ENCODE measurements at places on chromosomes 4 and X.

DNA sequence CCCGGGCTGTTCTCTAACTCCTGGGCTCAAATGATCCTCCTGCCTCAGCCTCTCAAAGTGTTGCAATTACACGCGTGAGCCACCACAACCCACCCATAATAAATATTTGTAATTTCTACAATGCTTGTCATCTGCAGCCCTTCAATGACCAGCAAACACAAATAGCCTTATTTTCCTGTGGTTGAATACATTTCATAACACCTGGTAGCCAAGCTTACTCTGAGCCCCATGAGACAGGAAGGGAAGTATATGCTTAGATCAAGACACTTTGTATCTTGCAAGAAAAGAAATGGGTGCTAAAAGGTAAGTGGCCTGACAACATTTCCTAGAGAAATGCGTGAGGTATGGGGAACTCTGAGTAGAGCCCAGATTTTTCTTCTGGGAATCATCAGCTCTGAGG lies 56.9 kb upstream of the PDGFRA start:
- DNase-seq, result no peak

GRCh38 chrX:2426289-2426882 lies 74.4 kb downstream of the DHRSX start:
- DNase-seq, result no peak

DNA sequence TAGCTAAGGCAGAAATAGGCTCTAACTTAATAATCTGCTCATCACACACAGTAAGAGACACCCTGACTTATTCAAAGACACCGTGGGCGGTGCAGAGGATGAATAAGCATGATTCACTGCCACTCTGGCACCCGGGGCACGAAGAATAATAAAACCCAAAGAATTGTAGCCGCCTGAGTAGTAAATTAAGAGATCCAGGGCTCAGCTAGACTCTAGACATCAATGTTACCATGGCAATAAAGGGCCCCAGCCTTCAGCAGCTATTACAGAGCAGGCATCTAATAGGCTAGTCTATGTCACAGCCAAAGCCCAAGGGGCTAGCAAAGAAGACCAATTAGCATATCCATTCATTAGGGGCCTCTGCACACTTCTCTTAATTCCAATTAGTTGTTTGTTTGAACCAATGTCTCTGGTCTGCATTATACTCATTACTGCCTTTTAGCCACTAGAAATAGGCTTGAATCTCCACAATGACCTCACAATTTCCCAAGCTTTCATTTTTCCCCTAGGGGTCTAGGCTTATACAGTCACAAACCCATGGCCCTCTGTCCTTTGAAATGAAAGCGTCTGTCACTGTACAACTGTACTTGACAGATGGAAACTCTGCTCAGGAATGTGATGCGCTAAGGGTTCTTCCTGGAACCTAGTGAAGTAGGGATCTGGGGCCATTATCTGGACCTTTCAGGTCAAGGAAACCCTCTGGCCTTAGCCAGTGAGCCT lies 3.0 kb upstream of the ATP1B4 start:
- peak; percentile 1 for DNase-seq

- DNase-seq, result no peak
Observed at GRCh38 chr4:25524663-25525062, 131.0 kb upstream of the SLC34A2 start.

- DNase-seq, result no peak
Observed at GRCh38 chr4:1462768-1463075, 56.5 kb upstream of the NKX1-1 start.

DNA sequence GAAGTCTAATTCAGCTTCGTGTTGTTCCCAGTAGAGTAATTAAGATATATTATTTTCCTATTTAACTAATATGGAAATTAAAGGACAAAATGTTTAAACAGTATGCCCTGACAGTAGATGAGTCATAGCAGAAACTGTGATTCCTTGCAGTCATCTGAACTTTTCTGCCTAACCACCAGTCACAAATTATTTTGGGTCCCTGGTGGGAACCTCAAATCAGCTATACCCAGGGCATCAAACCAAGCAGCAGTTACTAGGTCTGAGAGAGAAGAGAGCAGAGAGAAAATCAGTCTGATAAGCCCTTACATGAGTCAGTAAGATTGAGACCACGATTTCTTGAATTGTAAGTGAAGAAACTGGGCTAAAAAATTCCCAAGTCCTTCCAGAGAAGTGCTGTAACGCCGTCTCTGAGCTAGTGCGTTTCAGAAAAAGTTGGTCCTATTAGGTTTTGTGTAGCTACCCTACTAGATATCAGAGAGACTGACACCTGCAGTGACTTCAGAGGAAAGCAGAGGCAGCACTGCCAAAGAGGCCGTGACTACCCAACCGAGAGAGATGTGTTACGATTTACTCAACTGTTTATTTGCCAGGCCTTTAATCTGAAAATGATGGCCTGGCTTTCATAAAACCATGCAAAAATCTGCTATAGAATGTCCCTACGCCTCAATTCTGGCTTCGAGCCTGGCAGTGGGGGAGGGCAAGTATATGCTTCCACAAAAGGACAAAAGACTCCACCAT lies 21.7 kb upstream of the GPM6A start:
- DNase-seq, result no peak

DNA sequence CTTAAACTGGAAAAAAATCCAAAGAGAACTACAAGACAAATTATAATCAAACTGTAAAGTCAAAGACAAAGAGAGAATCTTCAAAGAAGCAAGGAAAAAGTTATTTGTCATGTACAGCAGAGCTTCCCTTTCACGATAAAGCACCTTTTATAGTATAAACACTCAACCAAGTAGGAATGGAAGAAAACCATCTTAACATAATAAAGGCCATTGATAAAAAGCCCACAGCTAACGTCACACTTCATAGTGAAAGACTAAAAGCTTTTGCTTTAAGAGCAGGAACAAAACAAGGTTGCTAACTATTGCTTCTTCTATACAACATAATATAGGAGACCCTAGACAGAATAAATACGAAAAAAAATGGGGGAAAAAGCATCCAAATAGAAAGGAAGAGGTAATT lies 595.7 kb upstream of the POU3F4 start:
- DNase-seq, result no peak

DNA sequence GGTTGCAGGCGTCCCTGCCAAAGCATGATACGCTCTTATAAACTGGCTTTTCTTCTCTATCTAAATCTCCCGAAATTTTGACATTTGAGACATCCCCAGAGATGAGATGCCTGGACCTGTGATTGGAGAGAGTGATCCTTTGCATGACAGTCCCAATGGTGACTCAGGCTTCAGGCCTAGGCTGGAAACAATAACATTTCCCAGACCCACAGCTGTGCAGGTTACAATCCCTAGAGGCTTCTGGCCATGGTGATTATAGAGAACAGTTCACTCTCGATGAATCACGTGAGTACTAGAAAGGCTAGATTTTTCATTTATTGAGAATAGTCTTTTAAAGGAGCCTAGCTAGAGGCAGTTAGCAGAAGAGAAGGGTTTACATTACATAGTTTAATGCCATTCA lies 75.9 kb downstream of the SPATA18 start:
- DNase-seq, result no peak

DNA sequence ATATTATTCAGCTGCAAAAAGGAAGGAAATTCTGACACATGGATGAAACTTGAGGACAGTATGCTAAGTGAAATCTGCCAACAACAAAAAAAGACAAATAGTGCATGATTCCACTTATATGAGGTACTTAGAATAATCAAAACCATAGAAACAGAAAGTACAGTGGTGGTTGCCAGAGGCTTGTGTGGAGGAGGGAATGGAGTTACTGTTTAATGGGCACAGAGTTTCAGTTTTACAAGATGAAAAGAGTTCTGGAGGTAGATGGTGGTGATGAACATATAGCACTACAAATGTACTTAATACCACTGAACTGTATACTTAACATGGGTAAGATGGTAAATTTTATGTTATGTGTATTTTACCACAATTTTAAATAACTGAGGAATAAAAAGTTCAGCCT lies 212.0 kb upstream of the KLF3 start:
- no peak for DNase-seq

GRCh38 chr4:142095886-142096605 lies 459.7 kb downstream of the IL15 start:
- DNase-seq, result no peak

GRCh38 chr4:87423317-87424098 lies 1.1 kb downstream of the NUDT9 start:
- DNase-seq, result no peak

- DNase-seq, result no peak
Observed at GRCh38 chrX:147901461-147902126, 10.1 kb upstream of the FMR1 start.

DNA sequence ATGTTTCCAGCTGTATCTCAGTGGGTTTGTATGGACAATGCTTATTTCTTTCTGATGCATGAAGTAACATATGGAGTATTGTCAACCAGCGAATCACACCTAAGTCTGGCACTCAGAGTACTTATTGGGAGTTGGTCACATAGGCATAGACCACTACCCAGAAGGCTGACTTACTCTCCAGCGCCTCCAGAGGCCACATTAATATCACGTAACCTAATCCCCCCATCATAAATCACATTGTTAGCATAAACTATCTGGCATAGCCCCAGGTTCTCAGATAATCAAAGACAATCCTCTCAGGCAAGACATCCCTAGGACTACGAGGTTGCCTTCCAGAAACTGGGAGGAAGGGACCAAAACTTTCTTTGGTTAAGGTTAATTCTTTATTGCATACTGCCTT lies 560.5 kb upstream of the PABPC4L start:
- no peak for DNase-seq

DNA sequence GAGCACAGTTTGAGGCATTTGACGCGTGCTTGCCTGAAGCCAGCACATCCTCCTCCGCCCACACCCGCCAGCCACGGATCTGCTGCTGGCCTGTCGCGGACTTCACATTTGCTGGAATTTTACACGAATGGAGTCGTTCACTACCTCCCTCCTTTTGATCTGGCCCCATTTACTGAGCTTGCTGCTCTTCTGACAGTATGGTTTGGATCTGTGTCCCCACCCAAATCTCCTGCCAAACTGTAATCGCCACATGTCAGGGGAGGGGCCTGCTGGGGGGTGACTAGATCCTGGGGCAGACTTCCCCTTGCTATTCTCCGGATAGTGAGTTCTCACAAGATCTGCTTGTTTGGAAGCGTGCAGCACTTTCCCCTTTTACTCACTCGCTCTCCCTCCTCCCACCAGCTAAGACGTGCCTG lies 19.9 kb upstream of the CPLX1 start:
- no peak for DNase-seq

- DNase-seq, result no peak
Observed at GRCh38 chr4:14744346-14744745, 257.9 kb upstream of the CPEB2 start.

- DNase-seq, result no peak
Observed at GRCh38 chr4:127604949-127605709, 27.6 kb upstream of the INTU start.

GRCh38 chrX:150219374-150220185 lies 143.5 kb upstream of the MAMLD1 start:
- no peak for DNase-seq

DNA sequence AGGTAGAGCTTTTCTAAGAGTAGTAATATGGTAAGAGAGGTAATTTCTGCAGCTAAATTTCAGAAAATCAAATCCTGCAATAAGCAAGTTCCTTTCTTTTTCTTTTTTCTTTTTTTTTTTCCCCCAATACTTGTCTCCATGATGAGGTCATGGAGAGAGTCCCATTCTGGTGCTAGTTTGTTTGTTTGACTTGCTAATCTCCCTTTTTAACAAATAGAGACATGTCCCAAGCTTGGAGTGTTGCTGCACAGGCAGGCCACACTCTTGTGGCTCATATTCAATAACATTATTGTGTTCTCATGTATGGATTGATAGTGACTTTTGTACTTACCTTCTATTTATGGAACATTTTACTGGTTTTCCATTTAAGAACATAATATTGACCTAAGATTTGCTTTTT lies 25.5 kb downstream of the PTPN13 start:
- DNase-seq, result no peak

DNA sequence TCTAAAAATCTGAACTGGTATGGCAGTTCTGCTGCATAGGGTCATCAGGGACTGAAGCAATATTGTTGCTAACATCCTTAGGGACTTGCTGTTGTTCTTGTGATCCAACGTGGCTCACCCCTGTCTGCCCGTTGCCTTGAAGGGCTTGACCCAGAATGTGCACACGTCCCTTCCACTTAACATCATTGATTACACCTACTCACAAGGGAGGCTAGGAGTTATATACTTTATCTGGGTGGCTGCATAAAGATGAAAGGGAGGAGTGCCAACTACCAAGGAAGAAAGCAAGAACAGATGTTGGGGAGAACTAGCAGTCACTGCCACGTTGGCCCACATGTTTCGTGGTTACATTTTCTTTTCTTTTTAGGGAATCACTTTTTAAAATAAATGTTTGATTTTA lies 34.0 kb downstream of the SLC9A6 start:
- DNase-seq, result no peak

DNA sequence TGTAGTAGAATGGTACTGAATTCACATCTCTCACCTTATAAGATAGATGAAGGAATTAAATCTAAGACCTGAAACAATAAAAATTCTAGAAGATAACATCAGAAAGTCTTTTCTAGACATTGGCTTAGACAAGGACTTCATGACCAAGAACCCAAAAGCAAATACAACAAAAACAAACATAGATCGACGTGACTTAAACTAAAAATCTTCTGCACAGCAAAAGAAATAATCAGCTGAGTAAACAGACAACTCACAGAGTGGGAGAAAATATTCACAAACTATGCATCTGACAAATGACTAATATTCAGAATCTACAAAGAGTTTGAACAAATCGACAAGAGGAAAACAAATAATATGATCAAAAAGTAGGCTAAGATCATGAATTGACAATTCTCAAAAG lies 38.8 kb downstream of the UGT2A3 start:
- no peak for DNase-seq

GRCh38 chrX:1111601-1112300 lies 100.7 kb downstream of the CRLF2 start:
- DNase-seq, result no peak

- no peak for DNase-seq
Observed at GRCh38 chr4:74004668-74005067, 6.2 kb upstream of the CXCL5 start.

GRCh38 chrX:13254870-13255269 lies 65.0 kb downstream of the ATXN3L start:
- no peak for DNase-seq

- DNase-seq, result no peak
Observed at GRCh38 chrX:86210772-86211171, 62.5 kb downstream of the DACH2 start.

- DNase-seq, result no peak
Observed at GRCh38 chr4:94171616-94172015, 36.0 kb upstream of the SMARCAD1 start.

GRCh38 chr4:1748465-1748995 lies 27.2 kb downstream of the TACC3 start:
- DNase-seq, result peak; percentile 71

GRCh38 chr4:19026281-19026680 lies 1004.7 kb upstream of the LCORL start:
- DNase-seq, result no peak

- no peak for DNase-seq
Observed at GRCh38 chr4:182765987-182766856, 151.0 kb downstream of the DCTD start.

GRCh38 chrX:38170556-38170955 lies 50.1 kb downstream of the SRPX start:
- DNase-seq, result no peak

- no peak for DNase-seq
Observed at GRCh38 chr4:7420661-7421040, 14.1 kb downstream of the PSAPL1 start.

Measured in activated CD4-positive, alpha-beta T cell treated with anti-CD3 and anti-CD28 coated beads, Interleukin-2, amount 50 U/mL, for 4 hours (primary cell).